ENCODE measurements at places on chromosomes 6 and 20.
A peak's percentile ranks its signal among the peaks of the same experiment; 100 is the strongest.

DNA sequence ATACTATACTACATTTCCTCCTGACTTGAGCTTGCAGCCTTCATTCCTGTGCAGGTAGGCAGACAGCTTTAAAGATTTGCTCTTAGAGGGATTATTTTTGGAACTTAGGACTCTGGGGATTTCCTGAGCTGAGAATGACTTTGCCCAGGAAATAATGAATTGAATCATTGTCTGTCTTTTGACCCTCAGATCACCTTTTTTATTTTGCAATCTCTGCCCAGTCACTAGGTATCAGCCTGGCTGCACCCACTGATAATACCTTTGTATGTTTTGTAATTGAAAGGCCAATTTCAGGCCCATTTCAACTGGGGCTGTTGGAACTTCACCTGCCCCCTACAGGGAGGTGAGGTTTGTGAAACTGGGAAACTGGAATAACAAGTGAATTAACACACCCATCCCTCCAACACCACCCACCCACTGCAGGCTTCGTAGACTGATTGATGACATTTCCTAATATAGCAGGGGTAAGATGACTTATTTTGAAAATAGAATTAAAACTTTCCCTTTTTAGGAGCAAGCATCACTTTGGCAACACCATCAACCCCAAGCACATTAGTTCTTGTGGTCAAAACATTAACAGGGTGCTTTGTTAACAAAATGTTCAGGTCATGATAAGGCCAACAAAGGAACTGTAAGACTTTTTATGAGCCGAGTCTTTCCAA, 157.1 kb upstream of the CENPW start:
- DNase-seq, result no peak

DNA sequence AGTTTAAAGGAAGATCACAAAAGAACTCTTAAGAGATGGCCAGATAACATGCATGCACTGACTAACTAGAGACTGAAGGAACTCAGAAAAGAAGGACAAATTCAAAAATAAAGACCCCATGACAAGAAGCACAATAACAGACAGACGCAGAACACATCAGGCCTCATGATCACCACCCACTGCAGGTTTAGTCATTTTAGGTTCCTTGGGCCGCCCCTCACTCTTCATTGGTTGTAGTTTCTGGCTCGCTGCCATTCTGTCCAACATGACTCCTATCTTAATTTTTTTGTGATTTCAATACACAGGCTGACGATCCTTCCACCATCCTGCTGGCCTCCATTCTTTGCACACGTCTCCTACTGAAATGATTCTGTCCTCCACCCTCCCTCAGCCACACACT, 21.6 kb downstream of the STX7 start:
- DNase-seq, result no peak

GRCh38 chr6:160127270-160128124, 5.9 kb downstream of the SLC22A1 start:
- DNase-seq, result no peak

DNA sequence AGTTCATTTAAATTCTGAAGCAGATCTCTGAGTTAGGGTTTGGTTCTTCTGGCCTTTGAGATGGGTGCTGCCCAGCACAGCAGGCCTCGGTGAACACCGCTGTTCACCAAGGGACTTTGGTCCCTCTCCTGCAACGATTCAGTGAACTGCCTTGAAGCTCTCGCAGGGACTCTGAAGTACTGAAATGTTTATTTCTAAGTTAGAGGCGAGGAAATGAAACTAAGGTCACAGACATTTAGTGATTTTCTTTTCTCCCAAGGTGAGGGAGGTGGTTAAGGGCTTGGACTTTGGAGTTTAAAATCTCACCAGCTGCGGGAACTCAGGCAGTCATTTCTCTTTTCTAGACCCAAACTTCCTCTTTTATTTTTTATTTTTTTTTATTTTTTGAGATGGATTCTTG, 26.2 kb downstream of the E2F3 start:
- no peak for DNase-seq

- no peak for DNase-seq
These were observed 172.3 kb downstream of the ANKRD60 start for GRCh38 chr20:58056021-58056591.

DNA sequence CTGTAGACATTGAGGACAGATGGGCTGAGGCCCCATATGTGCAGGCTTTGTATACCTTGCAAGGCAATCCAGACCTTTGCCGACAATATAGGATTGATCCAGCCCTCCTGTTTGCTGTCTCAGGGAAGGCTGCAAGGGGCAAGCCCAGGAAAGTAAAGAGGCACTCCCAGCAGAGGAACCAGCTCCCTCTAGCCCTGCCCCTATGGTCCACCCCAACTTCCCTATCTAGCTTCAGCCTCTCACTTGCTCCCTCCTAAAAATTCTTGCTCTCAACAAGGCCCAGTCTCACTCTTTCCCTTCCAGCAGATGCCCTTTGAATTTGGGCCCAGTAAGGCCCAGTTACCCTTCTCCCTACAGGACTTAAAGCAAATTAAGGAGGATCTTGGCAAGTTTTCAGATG, 92.6 kb downstream of the JARID2 start:
- DNase-seq, result no peak

- peak; percentile 4 for DNase-seq
These were observed 187.1 kb downstream of the MYLK4 start for GRCh38 chr6:2563635-2564034.

DNA sequence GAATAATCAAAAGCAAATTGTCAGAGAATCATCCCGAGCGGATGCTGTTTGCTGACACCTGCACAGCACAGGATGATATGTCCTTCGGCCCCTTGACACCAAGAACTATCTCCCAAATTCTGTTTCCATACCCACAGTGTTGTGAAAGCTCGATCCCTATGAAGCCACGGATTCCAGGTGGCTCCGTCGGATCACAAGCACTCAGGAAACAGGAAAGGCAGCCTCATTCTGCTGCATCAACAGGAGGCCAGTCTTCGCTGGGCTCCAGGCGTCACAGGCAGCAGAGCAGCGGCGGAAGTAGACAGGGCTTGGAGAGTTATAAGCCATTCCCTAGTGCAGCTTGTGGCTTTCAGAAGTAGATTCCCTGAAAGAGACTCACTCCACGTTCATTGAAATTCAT, 342.3 kb downstream of the C6orf118 start:
- DNase-seq, result no peak

DNA sequence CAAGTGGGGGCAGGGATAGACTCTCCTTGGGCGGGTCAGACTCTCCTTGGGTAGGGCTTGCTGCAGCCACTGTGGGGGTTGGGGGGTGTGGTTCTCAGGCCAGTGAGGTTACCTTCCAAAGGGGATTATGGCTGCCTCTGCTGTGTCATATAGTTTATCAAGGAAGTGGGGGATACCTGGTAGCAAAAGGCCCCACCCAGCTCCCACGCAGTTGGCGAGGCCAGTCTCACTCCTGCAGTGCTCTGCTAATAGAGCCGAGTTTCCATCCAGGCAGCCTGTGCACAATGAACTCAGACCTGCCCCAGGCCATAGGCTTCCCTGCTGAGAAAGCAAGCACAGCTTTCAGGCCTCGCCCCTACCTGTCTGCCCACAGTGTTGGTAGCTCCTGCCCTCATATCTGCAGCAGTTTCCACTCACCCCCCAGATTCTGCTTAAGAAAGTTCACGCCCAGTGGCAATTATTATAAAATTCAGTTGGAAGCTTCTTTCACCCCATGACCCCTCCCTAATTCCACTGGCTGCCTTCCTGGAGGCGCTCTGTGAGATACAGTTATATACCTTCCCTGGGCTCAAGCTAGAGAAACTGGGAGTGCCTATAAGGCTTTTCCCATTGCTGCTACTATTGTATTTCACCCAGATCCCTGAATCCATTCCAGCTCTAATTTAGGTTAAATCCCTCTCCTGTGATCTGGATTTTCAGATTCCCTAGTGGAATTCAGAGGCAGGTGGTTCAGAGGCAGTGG, 56.1 kb downstream of the HDDC2 start:
- no peak for DNase-seq

DNA sequence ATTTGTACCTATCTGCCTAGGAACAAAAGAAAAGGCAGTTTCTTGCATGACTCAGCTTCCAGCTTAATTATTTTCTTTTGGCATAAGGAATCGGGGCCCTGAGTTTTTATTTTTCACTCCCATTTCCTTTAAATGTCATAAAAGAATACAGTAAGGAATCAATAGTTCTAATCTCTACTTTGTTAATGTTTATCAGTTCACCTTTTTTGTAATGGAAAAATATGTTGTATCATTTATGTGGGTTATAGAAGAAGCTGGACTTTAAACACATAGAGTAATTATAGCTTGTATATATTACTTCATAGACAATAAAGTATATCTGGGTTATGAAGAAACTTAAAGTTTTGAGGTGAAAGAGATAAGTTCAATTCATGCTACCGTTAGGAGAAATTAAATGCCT, 1214.8 kb upstream of the GJE1 start:
- DNase-seq, result no peak

DNA sequence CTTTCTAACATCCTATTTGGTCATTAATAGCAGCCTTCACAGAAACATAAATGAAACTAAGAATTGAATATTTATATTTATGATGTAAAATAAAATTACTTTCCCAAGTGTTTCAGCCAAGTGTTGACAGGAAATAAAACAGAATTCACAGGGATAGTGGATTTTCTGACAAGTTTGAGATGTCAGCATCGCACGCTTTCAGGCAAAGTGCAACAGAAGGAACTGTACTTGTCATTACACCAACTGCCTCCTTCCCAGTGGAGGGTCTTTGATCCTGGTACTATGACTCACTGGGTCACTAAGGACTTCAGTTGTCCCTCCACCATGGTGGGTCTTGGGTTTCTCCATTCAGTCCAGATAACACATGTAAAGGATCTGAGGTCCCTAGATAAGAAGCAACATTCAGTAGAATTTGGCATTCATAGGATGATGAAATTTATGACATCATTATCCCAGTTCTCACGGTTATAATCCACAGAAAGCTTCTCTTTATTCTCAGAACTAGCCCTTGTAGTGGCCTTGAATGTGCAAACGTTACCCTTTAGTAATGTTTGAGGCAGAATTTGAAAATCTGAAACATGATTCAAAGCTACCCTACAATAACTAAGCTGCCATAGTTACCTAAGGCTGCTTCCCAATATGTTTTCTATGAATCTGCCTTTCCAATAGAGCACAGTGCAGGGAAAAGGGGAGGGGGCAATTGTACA, 3.8 kb upstream of the TNFAIP3 start:
- no peak for DNase-seq

DNA sequence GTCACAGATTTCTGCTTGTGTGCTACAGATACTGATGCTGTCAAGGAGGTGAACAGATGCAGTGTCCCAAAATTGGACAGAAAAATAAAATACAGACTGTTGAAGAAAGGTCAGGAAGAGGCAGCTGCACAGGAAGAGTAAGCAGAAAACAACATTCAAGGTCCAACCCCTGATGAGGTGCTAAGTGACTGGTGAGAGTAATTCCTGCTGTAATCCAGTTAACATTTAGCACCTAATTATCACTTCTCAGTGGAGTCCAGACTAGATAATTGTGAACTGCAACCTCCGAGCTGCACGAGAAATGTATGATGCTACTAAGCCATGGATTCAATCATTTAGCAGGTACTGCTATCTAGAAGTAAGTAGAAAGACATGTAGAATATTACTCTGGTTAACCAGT, 36.3 kb upstream of the NRSN1 start:
- DNase-seq, result no peak

GRCh38 chr20:50915424-50915823, 15.8 kb downstream of the ADNP start:
- no peak for DNase-seq

- DNase-seq, result no peak
These were observed 21.2 kb upstream of the ENPP5 start for GRCh38 chr6:46191961-46192360.

DNA sequence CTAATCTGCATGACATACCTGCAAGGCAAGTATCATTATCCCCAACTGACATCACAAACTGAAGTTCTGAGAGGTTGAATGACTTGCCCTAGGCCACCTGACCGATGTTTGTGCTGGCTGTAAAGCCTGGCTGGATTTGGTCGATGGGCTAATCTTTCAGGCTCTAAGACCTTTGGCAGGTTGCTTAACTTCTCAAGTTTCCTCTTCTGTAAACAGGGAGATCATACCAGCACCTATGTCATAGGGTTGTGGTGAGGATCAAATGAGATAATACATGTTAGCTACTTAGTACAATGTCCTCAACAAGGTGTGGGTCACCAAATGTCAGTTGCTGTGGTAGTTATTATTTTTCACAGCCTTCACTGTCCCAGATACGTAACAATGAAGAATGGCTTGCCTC, 14.2 kb downstream of the ANKRD66 start:
- DNase-seq, result no peak

DNA sequence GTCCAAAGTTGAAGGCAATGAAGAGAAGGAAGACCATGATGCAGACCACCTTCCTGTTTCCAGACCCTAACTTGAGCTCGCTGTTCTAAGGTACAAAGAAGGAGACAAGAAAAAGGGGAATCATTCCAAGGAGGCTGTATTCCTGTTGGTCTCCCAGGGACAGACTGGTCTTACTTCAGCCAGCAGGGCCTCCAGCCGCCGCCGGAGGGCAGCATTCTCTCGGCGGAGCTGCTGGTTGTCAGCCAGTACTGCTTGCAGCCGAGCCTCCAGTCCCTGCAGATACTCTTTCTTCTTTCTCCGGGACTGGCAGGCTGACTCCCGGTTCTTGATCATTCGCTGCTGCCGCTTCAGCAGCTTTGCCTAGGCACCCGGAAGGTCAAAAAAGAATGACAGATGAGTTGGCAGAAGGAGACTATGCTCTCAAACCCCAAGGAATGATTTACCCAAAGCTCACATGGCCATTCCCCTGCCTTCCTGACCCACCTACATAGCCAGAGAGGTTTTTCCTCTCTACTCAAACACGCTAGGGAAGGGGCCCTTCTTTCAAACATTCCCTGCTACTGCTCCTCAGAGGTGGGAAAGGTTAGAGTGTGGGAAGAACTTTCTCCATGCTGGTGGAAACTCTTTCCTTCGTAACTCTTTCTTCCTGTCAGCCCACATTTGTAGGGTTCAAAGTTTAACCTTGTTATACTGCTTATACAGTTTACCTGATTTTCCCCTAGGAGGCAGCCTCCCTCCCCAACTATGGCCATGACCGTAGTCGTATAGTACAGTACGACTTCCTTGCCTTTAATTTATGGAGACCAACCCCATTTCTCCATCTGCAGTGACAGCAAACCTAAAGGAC, 9.0 kb downstream of the ATF6B start:
- DNase-seq, result peak; percentile 9

DNA sequence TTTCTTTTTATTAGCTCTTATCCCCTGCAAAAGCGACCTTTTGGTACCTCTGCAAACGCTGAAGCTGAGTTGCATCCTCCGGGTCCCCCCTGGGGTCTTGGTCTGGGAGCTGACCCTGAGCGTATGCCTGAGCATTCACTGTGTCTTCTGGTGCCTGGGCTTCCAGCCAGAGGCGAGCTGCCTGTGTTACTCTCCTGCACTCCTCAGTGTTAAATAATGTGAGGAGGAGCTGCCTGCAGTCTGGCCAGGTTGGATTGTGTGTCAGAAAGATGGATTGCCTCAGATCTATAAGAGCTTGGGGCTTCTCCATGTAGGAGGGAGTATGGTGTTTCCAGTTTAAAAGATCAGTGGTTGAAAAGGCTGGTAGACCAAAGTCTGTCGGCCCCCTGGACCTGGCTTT, 8.7 kb upstream of the GMPR start:
- DNase-seq, result no peak

DNA sequence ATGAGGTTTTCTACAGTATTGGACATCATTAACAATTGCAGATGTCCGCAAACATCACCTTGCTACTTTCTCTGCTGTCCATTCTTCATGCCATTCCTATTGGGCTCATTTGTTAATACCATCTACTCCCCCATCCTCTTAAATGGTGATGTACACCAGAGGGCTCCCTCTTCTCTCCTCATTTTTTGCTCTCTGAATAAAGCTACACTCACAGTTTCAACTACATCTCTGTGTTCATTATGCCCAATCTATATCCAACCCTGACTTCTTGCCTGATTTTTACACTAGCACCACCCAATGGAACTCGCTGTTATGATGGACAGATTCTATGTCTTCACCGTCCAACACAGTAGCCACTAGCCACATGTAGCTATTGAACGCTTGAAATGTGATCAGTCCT, 288.1 kb upstream of the ID4 start:
- no peak for DNase-seq

Data from NCI-H2107 (cell line).